WTC11 (cell line): ENCODE measurements at places on chromosomes 4 and X. TPM values are rescaled to one million over a fixed set of nuclear protein-coding genes. Genes with fewer than 3 reads are reported as not detected.
A peak's percentile ranks its signal among the peaks of the same experiment; 100 is the strongest.

Gene MAGEE2
- 0.15 to 0.18 TPM in 2 of 3 replicates, not detected in the other for total RNA-seq

- no peaks in the 10 kb centered on the region for H3K4me1 ChIP-seq
- no peak overlapping the region for H3K4me3 ChIP-seq
- H3K27ac ChIP-seq = no peak overlapping the region
These were observed 119.8 kb downstream of the AMELX start for GRCh38 chrX:11412715-11413623.

- H3K4me3 ChIP-seq = no peak overlapping the region
- peaks cover 51% of the 10 kb centered on the region for H3K4me1 ChIP-seq
- peak overlapping the region; percentile 21; the same call in 1 of the 2 replicates for H3K27ac ChIP-seq
- no peaks in the 10 kb centered on the region for H3K36me3 ChIP-seq
- no peak for DNase-seq
- no peaks in the 10 kb centered on the region for H3K27me3 ChIP-seq
These were observed 138.7 kb upstream of the RAPGEF2 start for GRCh38 chr4:158964114-158964727.

Gene SPANXA1
- not detected in 3 replicates for total RNA-seq

GRCh38 chr4:109462297-109462696, 28.7 kb downstream of the SEC24B start:
- H3K36me3 ChIP-seq = peaks cover 26% of the 10 kb centered on the region
- peak overlapping the region; percentile 39; the same call in 1 of the 2 replicates for H3K27ac ChIP-seq
- no peak for DNase-seq
- peaks cover 20% of the 10 kb centered on the region for H3K4me1 ChIP-seq
